Naive thymus-derived CD8-positive, alpha-beta T cell (primary cell): ENCODE measurements at places on chromosomes 12 and 14. TPM values are rescaled to one million over a fixed set of nuclear protein-coding genes. Genes with fewer than 3 reads are reported as not detected.
A peak's percentile ranks its signal among the peaks of the same experiment; 100 is the strongest.

MYF5 gene
- not detected for total RNA-seq

GZMB gene
- 0.49 TPM for total RNA-seq

TPPP2 gene
- not detected for total RNA-seq

PHC1 gene
- total RNA-seq, result 36.3 TPM

TRAFD1 gene
- total RNA-seq, result 38.4 TPM

SYT10 gene
- total RNA-seq, result not detected

SLC35F4 gene
- not detected for total RNA-seq

DNA sequence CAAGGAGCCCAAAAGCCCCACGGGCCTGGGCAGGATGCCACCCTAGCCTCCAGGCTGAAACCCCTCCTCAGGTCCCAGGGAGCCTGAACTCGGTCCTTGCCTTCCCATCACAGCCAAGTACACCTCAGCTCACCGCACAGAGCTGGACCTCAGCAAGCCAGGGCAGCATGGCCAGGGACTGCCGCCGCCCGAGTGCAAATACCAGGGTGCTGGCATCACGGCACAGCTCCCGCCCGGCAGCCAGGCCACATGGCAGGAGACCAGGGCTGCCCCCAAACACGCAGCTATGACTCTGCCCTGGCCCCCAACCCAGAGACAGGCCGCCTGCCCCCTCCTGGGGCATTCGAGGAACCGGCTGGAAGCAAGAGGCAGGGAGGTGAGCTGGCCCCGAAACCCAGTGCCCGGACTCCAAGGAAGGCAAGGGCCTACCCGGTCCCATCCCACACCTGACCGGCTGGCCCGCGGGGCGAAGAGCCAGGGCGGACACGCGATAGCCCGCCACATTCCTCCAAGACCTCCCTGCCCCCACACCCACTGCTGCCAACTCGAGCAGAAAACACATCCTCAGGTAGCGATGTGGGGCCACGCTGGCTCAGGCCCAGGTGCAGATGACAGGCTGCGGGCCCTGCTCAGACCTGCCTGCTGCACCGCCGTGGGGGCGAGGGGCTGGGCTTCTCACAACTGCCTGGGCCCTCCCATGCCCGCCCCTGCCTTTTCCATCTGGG is 2.7 kb downstream of the JAG2 start:
- no peak for DNase-seq

- DNase-seq, result no peak
These were observed 32.6 kb downstream of the MOK start for GRCh38 chr14:102272392-102272791.

DNA sequence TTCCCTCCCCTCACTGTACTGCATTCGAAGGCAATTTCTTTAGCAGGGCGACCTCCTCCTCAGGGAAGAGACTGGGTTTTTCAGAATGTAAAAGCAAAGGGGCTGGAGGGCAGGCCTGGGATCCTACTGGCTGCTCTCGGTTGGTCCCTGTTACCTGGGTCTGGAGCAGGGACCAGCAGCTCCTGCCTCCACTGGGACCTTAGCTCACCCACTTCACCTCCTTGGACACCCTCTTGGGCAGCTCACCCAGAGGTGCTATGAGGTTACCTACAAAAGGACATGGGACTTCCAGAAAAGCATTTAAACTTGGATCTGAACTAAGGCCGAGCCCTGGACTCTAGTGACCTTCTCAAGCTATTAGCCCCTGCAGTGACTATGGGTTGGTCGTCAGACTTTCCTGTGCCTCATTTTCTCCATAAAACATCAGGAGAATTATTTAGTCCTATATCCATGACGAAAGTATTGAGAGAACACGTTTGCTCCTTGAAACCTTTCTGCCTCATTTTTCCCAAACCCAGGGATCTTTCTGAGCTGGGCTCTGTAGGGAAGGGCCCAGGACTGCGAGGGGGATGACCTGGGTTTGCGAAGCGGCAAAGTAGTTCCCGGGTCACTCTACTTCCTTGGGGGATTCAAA is 65.0 kb downstream of the FBXL14 start:
- no peak for DNase-seq

- DNase-seq, result no peak
These were observed 239.1 kb downstream of the SSPN start for GRCh38 chr12:26434299-26435068.

DNA sequence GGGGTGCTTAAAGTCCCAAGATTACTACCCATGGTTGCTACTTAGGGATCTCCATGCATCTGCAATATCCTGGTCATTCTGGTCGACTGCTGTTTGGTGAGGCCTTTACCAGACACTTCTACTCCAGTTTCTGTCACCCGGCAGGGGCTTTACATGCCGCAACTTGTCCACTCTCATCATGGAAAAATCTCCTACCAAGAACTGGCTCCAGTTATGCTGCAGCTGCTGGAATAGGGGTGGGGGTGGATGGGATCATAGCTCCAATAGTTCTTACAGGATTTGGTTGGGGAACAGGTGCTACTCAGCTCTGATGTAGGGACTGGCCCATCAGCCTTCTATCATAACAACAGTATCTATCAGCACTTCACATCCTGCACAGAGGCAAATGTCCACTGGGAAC is 51.6 kb downstream of the SPTB start:
- no peak for DNase-seq

DNA sequence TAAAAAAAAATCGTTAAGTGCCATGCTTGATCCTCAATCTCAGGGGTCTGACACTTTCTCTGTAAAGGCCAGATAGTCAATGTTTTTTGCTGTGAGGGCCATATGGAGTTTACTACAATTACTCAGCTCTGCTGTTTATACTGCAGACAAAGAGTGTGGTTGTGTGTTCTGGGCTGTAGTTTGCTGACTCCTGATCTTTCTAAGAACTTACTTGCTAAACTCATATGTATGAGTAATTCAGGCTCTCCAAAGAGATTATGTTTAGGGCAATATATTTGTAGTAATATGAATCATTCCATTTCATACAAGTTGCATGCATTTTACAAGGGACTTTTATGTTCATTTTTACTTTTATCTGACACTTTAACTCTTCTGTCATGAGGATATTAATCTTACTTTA is 188.2 kb downstream of the TMTC2 start:
- DNase-seq, result no peak

- DNase-seq, result no peak
These were observed 224.9 kb upstream of the SLC16A7 start for GRCh38 chr12:59370933-59371332.

- DNase-seq, result peak; percentile 48
These were observed 935 bp upstream of the CRIP1 start for GRCh38 chr14:105485739-105486162.

DNA sequence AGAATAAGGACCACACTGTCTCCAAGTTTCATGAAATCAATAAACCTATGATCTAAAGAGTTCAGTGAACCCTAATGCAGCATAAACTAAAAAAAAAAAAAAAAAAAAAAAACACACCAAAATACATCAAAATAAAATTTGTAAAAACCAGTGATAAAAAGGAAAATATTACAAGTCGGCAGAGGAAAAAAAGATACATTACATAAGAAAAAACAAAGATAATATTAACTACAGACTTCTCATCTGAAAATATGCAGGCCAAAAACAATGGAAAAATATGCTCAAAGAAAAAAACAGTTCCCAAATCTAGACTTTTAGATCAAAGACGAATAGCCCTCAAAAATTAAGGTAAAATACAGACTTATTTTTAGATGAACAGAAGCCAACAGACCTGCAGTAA is 27.6 kb downstream of the MED13L start:
- no peak for DNase-seq

- no peak for DNase-seq
These were observed 100.7 kb upstream of the ATF7IP start for GRCh38 chr12:14264778-14265177.

DNA sequence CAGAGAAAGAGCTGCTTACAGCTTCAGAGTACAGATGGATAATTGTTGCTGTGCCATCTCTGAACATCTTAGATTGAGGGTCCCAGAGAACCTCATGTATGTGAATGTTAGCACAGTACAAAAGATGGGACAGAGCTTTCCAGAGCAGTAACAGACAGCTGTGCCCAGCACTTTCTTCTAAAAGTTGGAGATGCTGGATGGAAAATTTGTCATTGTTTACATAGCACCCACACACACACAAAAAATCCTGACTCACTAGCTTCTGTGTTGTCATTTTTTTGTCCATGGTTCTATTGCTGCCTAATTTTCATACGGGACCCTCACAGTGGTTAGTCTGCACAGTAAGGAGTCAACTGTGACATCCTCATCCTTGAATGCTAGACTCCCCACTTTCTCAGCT is 374.7 kb downstream of the DIO2 start:
- DNase-seq, result no peak

GRCh38 chr14:56482310-56482911 is 97.2 kb upstream of the TMEM260 start:
- no peak for DNase-seq

DNA sequence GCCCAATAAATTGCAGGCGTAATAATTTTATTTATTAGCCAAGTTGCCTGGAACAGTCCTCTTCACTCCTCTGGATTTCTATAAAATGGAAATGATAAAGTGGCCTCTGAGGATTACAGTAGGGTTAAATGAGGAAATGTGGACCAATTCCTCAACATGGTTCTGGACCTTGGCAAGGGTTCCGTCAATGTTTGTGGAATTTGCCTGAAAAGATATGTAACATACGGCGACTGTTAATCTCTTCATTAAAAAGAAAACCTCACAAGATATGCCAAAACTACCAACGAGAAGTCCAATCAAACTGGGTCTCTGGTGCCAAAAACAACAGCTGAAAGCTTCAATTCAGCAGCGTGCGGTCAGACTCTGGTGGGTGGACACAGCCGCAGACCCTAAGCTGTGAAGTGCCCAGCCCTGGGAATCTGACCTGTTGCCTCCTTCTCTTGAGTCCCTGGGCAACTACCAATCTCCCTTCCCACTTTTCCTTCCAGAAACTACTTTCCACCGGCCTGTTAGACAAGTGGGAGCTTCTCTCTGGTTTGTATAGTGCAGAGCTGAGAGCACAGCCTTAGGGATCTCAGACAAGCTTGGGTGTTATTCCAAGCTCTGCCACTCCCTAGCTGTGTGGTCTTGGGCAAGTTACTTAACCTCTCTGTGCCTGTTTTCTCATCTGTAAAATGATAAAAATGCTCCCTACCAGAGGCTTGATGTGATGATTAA is 190.5 kb upstream of the GSC start:
- DNase-seq, result no peak

DNA sequence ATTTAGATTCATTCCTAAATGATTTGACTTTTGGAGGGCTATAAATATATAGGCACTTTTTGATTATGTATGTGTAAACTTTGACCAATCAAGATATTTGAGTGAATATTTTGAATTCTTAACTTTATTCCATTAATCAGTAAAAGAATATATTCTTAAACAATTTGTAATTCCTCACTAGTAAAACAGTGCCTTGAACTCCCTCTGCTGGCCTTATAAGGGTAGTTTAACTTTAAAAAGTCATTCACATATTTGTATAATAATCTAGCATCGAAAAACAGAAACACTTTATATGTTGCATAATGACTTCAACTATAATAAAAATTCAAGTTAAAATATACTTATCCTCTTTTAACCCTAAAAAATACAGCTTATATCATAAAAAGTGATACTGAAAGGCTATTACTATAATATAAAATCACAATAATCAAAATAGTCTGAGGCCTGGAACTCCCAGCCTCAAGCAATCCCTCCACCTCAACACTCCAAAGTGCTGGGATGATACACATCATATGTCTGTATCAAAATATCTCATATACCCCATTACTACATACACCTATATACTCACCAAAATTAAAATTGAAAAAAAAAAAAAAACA is 31.2 kb downstream of the CCDC59 start:
- DNase-seq, result peak; percentile 15

GRCh38 chr12:92952394-92952793 is 23.3 kb upstream of the EEA1 start:
- DNase-seq, result no peak

DNA sequence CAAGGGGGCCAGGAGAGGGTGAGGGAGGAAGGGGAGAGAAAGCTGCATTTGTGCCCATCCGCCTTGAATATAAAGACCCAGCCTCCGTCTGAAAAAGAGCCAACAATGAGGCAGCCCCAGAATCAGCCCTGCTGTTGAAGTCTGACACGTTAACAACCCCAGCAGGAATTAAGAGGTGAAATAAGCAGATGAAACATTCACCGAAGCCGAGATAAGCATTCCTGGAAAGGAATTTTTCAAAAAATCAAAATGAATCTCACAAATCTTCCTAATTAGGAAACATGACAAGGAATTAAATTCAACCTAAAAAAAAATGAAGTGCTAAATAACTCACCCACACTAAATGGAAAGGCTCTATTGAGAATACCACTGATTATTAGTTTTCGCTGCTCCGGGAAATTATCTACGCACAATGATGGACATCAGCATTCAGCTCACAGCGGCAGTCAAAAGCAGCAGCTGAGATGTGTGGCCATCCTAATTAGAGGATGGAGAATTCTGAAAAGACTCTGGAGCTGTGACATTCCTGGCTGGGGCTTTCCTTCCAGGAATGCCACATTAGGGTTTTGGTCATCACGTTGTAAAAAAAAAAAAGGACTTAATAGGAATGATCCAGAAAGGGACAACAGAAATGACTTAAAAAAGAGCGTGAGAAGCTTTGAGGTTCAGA is 8.2 kb upstream of the PARP11 start:
- no peak for DNase-seq

DNA sequence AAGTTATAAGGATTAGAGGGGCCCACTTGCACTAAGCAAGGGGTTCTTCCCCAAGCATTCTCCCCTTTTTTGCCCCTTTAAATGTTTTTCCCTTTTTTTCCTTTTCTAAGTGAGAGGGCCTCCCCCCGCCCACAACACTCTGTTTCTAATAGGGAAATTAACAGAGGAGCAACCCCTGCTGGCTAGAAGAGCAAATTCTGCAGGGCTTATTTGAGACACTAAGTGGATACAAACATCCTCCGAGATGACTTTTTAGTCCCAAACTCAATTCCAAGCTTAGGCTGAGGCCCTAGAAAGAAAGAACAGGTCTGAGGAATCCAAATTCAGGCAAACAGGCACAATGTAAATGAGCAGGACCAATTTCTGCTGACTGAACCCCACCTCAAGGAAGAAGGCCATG is 138.9 kb downstream of the GPR65 start:
- no peak for DNase-seq
